AG09319 (cell line): ENCODE measurements at places on chromosomes 1 and 21.

- no peak for DNase-seq
Measured at GRCh38 chr1:232377494-232377770, 252.5 kb downstream of the SIPA1L2 start.

DNA sequence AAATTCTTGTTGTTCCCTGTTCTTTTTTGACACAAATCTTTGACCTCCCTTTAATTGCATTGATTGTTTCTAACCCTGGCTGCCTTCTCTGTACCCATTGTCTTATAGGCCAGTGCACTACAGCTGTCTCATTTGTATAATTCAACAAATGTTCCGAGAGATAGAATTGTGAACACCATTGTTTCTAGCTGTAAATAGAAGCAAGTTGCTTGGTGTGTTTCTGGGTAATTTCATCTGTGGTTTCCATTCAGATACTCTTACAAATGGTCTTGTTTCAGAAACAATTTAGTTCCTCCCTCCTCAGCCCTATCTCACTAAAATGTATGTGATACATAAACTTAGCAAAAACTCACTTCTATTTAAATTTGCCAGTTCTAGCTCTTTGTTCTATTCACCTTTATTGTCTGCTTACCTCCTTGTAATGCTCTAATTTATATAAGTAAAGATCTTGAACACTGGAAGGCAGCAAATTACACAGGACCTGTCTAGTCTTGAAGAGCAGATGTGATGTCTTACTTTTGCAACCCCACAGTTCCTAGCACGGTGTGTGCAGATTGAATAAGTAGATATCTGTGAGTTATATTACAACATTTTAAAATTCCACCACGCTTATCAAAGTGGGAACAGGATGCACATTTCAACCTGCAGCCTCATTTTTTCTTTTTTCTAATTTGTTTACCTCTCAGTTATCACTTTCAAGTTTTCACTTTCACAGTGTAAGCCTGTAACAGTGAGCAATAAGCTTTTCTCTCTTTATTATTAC is 515.6 kb upstream of the ZP4 start:
- DNase-seq, result no peak

DNA sequence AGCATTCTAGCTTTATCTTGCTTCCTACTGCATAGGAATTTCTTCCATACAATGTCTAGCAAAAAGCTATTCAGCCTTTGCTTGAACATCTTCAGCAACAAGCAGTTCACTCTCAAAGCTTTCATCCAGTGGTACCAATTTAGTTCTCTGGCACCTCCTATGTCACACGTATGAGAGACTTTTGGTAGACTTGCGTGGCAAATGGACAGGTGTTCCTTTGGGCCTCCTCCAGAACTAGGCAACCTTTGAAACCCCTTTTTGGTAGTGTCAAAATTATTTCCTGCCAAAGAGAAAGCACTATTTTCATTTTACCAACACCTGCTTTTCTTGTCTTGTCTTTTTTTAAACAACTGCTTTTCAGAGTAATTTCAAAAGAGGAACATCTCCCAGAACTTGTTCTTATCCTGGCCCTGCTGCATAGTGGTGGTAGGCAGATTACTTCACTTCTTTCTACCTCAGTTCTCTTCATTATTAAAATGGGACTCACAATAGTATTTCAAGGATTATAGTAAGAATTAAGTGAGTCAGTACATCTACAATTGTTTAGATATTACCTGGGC is 122.4 kb downstream of the MAST2 start:
- DNase-seq, result no peak

GRCh38 chr1:101388904-101389546 is 152.2 kb downstream of the S1PR1 start:
- no peak for DNase-seq

GRCh38 chr1:83058327-83058726 is 940.6 kb downstream of the TTLL7 start:
- DNase-seq, result no peak

GRCh38 chr1:119235120-119235519 is 94.7 kb upstream of the WARS2 start:
- DNase-seq, result no peak

- DNase-seq, result no peak
Measured at GRCh38 chr21:45302082-45303061, 14.7 kb upstream of the POFUT2 start.

DNA sequence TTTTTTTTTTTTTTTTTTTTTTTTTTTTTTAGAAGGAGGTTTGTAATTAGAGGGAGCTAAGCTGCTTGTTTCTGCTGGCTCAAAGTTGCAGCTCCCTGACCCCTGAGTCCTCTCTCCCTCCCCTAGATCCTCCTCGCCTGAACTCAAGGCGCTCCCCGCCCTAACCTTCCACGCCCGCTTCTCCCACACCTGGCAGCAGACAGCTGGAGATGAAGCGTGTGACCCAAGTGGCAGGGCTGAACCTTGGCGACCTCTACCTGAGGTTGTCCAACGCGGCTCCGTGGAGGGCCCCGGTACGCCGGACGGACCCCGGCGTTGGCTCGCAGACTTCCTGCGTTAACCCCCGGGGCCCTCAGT is 795 bp downstream of the NGF start:
- DNase-seq, result no peak

- DNase-seq, result no peak
Measured at GRCh38 chr1:175591083-175591743, 152.2 kb downstream of the TNR start.
